ENCODE measurements at places on chromosomes 5 and 9. TPM values are rescaled to one million over a fixed set of nuclear protein-coding genes. Genes with fewer than 3 reads are reported as not detected.

DNA sequence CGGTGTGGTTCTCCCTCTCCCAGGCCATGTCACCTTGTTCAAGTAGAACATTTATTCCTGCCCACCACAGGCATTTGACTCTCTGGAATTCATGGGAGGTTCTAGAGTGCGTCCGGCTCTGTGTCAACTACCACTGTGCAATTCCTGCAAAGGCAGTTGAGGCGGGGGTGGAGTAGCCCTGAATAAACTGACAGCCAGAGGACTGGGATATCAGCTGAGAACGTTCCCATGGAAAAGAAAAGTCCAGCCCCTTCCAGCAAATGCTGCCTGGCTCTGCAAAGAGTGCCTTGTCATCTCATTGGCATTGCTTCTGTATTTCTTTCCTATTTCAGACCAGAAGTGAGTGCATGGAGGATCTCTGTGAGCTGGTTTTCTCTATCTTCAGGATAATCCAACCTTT, 18.9 kb upstream of the MEGF9 start:
- no peaks in the 10 kb centered on the region for H3K36me3 ChIP-seq
- no peak for DNase-seq
- H3K27ac ChIP-seq, result no peak overlapping the region
- no peaks in the 10 kb centered on the region for H3K27me3 ChIP-seq
- H3K4me3 ChIP-seq, result no peak overlapping the region
- no peaks in the 10 kb centered on the region for H3K4me1 ChIP-seq

The PCDH12 gene
- total RNA-seq, result not detected

The COL27A1 gene
- 17.5 TPM for total RNA-seq

DNA sequence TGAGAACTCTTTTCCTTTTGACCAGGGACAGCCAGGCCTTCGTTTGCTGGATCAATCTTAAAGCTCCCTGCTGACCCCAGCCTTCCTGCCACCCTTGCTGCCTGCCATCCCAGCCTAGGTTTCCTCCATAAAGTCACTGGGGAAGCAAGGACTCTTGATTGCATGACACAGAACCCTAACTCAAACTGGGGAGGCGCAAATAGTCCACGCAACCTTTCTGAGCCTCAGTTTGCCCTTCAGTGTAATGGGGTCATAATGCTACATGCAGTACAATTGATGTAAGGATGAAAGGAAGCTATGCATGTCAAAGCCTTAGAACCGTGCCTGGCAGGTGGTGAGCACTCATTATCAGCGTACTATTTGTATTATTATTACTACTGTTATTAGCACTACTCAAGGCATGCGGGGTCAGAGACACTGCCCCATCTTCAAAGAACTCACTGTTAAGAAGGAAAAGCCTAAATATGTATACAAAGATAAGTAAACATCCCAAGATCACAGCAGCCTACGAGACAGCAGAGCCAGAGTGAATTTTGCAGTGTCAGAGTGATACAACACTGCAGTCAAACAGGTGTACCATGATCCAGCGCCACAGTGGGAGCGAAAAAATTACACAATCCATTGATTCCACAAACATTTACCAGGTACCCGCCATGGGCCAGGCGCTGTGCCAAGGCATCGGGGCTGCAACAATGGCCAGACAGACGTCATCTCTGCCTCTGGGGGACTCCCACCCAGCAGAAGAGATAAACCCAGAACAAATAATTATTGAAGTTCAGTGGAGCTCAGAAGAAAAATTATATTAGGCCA, 16.9 kb upstream of the CPLX2 start:
- no peaks in the 10 kb centered on the region for H3K27me3 ChIP-seq
- no peak overlapping the region for H3K4me3 ChIP-seq
- H3K4me1 ChIP-seq, result no peaks in the 10 kb centered on the region
- no peak overlapping the region for H3K27ac ChIP-seq

GRCh38 chr5:157068339-157068738, 9.4 kb upstream of the HAVCR1 start:
- no peak overlapping the region for H3K27ac ChIP-seq
- H3K27me3 ChIP-seq, result no peaks in the 10 kb centered on the region
- H3K4me3 ChIP-seq, result no peak overlapping the region
- no peaks in the 10 kb centered on the region for H3K36me3 ChIP-seq
- DNase-seq, result no peak

Data from H9 (cell line).